ENCODE measurements at places on chromosomes 7 and 10.

DNA sequence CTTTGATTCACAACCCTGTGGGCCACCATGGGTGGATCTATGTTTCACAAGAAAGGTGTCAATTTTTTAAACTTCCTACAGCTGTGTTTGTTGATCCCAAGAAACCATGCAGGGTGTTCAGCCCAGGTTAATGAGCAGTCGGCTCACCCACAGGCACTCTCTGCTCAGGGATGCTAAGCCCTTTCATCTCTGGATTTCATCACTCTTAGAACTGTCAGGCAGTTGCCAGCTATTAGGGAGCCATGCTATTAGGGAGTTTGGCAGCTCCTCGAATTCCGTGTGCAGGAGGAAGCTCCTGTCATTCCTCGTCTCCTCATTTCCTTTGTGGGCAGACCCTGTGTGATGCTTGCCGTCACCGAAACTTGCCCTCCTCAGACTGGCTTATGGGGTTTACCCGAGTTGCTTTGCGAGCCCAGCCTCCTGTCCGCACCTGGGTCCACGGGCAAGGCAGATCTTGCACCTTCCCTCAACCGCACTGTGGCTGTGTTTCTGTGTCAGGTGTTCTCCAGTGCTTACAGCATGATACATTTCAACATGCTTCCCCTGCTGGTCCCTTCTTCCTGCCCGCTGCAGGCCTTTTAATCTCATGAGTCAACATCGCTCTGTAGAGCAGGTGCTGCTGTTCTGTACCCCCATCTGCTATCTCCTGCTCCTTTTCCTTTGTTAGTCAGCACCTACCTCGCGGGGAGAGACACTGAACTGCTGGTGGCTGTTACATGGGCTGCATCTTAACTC lies 509.8 kb downstream of the SUGCT start:
- DNase-seq: no peak

DNA sequence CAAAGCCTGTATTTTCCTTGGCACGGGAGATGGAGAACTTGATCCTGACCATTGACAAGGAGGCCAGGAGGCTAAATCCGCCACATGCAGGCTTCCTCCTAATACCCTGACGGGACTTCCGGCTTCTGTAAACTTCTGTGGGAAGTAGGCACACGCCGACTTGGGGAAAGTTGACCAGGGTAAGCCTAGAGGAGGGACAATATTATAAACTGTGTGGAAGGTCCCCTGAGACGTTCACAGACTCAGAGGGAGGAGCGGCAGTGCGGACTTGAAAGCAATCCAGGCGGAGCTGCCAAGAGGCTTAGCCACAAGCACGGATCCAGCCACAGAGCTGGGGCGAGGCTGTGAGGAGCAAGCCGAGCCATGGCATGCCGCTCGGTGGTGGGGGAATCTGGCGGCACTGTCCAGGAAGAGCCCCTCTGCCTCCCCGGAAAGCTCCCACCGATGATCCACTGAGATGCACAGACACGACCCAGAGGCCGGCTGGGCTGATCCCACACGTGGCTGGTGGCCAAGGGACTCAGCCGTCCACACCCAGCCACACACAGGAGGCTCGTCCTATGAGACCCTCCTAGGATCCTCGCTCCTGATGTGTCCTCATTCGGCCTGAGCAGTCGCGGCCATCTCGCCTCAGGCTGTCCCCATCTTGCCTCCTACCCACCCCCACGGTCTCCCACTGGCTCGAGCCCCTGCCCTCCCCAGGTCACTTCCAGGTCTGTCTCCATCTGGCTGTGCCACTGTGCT lies 40.0 kb upstream of the INSIG1 start:
- no peak for DNase-seq

- no peak for DNase-seq
Observed at GRCh38 chr7:107185716-107186115, 16.9 kb downstream of the HBP1 start.

DNA sequence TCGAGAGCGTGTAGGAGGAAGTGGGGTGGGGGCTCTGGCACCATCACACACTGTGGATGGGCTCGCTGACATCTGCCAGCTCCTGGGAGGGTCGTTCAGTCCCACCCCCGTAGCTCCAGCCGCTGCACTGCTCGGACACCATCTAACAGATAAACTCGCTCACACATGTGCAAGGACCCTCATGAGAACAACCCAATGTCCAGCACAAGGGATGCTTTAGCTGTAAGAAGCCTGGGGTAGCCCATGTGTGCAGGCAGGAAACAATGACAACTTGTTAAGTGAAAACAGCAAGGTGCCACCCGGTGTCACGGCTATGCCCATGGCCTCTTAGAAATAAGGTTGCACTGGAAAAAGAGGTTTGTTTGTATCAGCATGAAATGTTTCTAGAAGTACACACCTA lies 14.1 kb downstream of the OGDHL start:
- no peak for DNase-seq

- DNase-seq: no peak
Observed at GRCh38 chr10:77872151-77872946, 54.2 kb downstream of the DLG5 start.

DNA sequence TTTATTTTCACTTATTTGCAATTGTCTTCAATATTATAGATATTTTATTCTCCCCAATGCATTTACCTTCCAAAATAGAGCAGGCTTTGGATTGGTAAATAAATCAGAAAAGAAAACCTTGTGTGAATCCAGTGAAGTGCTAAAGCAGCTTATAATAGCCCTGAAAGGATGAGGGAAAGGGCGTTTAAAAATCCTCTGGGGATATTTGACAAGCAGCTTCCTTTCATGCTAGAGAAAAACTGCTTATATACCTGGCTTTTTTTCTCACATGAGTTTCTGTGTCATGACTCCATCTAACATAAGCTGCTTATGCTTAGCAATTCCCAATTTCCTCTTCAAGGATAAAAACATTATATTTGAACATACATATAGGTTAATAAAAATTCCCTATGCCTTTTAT lies 221.6 kb upstream of the SEMA3E start:
- DNase-seq: no peak

DNA sequence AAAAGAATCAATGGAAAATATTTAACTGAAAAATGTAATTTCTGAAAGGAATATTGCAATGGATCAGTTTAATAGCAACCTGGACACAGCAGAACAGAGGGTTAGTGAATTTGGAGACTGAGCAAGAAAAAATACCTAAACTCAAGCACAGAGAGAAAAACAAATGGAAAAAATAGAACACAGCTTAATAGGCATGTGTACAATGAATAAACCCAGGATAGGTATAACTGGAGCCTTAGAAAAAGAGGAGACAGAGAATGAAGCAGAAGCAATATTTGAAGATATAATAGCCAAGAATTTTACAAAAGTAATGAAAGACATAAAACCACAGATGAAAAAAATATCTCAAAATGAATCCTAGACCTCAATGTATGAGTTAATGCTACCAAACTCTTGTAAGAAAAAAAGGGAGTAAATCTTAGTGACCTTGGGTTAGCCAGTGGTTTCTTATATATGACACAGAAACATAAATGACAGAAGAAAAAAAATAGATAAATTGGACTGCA lies 2.9 kb upstream of the DNAJC1 start:
- no peak for DNase-seq

DNA sequence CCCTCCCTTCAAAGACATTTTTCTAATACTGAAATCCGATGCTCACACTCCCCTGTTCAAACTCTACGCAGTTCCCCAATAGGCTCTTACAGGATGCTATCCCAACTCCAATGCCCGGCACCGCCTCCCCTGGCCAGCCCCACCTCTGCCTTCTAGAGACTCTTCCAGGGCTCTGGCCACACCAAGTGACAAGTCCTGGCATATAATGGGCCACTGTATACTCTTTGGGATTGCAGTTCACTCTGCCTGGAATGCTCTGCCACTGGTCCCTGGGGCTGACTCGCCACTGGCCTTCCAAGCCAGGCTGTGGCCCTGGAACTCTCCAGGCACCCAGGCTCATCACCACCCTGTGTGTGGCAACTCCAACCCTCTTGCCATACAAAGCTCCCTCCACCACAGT lies 3.1 kb upstream of the BRI3 start:
- no peak for DNase-seq

GRCh38 chr10:70982443-70982842 lies 94.1 kb upstream of the PCBD1 start:
- no peak for DNase-seq

GRCh38 chr7:132782777-132783640 lies 206.7 kb upstream of the PLXNA4 start:
- no peak for DNase-seq

DNA sequence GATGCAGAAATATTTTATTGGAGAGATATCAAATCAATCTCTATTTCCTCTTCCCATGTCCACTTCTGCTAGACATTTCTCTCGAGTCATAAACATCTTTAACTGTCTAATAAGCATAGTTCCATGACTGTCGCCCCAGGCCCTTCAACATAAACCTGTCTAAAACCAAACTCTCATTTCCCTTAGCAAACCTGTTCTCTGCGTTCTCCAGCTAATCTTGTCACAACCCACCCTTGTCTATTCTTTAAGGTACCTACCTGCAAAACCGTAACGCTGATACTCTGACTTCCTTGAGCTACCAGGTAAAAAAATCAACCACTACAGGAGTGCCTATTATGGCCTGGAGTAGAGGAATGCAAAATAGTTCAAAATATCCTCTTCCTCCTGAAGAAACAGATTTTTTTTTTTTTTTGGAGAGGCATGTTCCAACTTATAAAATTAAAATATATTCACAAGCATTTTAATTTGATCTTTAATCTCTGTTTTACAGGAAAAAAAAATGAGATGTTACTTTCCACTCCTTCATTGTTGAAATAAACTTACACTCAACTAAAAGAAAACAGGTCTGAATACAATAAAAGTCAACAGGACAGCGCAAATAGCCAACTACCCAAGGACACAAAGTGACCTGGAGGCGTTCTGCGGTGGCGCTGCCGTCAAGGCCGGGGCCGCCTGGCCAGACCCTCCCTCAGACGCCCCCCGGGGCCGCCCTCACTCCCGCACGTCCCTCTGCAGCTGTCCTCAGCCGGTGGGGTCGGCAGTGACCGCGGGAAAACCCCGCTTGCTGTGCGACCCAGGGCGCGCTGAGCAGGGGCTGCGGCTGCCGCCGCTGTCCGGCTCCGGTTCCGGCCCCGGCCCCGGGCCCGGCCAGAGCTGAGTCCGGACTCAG lies 765 bp downstream of the SLC25A40 start:
- peak; percentile 4 for DNase-seq

GRCh38 chr7:69770613-69771012 lies 172.3 kb downstream of the AUTS2 start:
- DNase-seq: no peak

DNA sequence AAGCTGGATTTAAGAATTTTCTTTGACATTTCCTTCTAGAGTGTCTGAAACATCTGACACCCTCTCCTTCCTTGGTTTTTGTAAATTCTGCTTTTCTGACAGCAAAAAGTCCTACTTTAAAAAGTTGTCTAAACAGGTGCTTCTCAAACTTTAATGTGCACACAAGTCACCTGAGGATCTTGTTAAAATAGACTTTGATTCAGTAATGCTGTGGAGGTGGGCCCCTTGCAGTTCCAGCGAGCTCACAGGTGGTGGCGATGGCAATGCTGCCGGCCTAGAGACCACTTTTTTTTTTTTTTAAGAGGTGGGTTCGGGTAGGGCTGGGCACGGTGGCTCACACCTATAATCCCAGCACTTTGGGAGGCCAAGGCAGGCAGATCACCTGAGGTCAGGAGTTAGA lies 77.1 kb downstream of the ABCC2 start:
- no peak for DNase-seq

DNA sequence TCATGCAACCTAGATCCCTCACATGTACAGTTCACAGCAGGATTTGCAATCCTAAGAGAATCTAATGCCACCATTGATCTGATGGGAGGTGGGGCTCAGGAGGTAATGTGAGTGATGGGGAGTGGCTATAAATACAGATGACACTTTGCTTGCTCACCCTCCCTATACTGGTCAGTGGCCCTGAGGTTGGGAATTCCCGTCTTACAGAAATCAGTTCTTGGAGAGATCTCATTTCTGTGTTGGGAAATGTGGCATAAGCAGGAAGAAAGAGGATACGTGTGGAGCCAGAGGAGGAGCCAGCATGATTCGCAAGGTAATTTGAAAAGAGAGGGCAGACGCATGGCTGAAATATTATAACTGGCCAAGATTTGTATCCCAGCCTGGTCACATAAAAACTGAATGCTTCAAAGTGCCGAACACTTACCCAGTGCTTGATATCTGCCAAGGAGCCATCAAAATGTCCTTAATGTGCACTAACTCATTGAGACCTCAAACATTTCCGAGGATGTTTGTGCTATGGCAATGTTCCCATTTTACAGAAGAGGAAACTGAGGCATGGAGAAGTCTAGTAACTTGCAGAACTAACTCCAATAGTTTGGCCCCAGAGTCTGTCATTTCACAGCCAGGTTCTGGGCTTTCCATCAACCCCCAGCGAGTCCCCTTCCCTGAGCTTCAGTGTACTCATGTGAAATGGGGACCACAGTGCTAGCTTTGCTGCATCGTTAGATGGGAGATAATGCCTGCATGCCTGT lies 5.5 kb upstream of the IKZF1 start:
- DNase-seq: no peak

DNA sequence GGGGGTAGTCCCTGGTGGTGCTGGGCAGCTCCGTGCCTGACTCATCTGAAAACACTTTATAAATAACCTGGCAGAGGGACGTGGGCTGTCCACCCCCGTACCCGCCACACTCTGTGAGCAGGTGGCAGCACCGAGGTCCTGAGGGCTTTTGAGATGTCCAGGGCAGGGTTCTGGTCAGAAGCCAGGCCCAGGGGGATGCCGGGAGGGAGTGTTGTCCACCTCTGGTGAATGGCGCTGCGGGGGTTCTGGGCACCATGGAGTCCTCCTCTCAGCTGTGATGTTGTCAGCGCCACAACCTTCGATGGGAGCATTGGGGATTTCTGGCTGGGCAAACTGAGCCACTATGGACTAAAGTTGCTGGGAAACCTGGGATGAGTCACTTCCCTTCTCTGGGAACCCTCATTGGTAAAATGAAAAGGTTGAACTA lies 27.4 kb upstream of the GOLGA7B start:
- no peak for DNase-seq

- DNase-seq: no peak
Observed at GRCh38 chr7:145212050-145212449, 376.2 kb upstream of the TPK1 start.

GRCh38 chr10:127911867-127912257 lies 5.0 kb downstream of the PTPRE start:
- no peak for DNase-seq

- DNase-seq: no peak
Observed at GRCh38 chr7:158444501-158445420, 142.9 kb downstream of the PTPRN2 start.

DNA sequence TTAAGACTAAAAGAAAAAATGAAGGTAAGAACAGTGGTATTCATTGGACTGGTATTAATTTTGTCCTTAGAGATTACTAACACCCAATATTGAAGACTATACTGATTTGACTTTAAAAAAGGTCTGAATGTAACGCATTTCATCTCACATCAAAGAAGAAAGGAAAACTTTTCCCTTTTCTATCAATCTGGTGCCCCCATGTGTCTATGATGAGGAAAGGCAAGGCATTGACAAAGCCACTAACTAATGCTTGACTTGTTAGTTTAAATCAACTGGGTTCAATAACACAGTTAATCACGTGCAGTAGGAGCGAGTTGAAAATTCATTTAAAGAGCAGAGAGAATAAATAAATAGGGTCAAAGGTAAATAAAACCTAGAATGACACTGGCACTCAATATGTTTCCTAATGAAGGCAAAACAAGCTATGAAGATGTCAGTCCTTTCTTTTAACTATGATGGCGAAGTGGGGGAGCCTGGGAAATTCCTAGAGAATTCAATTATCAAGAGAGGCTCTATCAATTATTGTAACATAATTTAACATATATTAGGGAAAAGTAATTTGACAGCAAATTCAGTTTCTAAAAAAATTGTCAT lies 180.9 kb downstream of the ANK3 start:
- DNase-seq: no peak
